Brain microvascular endothelial cell (primary cell): ENCODE measurements at places on chromosomes 6 and 20.

- DNase-seq, result no peak
Observed at GRCh38 chr6:111274593-111275217, 187.4 kb downstream of the SLC16A10 start.

DNA sequence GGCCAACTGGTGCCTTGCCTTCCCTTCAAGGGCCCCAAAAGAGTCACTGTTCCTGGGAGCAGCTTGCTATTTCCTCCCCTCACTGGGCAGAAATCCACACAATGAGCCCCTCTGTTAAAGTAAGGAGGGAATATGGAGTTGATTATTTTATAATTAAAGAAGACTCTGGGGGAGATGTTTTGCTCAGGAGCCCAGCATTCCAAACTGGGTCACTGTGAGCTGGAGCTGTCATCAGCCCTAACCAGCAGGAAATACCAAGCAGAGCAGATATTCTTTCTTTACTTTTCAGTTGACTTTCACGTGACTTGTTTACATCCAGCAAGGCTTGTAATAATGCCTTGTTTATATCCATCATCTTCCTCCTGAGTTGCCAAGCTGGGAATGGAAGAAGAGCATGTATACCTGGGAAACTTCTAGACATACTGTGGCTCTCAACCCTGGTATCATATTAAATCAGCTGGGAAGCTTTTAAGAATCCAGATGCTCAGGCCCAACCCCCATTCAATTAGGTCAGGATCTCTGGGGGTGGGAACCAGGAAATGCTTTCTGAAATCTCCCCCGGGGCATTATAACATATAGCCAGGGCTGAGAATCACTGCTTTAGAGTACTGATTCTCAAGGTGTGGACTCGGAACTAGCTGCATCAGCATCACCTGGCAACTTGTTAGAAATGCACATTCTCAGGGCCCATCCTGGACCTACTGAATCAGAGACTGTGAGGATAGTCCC, 175.6 kb upstream of the MYLIP start:
- DNase-seq, result peak; percentile 6

DNA sequence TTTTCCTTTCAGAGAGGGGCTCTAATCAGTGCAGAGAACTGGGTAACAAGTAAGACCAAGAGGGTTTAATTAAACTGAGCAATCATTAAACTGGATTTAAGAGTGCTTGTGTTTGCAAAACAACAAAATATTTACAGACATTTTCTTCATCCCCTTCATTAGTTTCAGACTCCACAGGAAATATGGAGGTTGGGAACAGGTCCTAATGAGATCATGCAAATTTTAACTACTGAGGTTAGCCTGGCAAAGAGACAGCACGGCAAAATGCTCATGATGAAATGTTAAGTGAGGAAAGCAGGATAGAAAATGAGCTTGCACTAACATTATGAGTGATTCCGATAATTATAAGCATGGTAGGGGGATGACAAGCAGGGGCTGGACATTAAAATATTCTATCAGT, 268.9 kb downstream of the PTPRT start:
- no peak for DNase-seq

DNA sequence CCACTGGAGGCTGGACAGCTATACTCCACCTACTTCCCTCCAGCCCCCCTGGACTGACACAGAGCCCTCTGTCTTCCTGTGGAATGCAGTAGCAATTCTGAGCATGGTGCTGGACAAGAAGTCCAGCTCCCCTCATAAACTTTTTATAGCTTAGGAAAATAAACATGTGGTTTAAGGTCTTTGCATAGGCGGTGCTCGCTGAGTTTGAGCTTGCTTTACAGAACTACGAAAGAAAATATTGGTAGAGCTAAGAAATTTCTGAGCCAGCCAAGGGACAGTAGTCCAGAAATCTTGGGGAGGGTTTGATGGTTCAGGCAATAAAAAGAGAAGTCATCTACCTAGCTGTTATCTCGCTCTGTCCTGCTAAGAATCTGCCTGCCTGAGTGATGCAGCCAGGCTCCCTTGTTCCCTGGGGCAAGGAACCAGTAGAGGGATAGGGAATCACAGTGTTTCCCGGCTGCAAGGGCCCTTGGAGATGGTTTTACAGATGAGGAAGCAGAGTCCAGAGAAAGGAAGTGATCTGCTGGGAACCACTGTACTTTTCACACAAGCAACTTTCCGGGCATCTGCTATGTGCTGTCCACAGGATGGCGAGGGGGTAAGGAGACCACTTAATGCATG, 343.4 kb downstream of the CDC5L start:
- peak; percentile 19 for DNase-seq

DNA sequence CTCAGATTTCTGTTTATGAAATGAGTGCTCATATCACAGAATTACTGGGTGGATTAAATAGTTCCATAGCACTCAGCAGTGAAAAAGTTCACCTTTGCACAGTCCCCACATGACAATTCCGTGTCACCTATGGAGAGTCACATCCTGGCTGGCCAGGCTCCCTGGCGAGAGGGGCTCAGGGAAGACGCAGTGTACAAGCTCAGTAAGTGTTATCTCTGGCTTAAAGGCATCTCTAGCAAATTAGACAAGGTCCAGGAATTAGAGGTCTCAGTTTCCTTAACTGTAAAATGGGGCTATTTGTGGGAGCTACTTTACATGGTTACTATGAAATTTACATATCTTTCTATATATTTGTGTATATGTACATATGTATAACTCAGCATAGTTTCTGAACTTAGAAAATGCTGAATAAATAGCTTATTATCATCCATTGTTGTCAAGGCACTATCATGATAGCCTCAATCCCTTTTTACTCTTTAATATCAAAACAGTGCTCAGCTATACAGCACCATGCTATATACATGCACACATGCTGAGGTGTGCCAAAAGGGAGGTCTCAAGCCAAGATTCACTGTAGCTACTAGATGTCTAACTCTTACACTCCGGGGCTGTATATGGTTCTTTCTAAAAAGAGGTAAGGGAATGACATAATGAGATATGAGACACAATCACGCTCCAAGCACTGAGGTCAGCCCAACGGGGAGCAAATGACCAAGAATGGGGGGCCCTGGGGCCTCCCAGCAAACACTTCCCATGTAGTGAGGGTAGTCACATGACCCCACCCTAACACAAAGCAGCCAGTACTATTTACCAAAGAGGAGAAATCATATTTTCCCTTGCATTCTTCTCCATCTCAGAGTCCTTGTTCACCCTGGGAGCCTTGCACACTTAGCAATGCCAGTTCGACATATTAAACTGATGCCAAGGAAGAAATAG, 59.4 kb downstream of the SLC22A23 start:
- no peak for DNase-seq

DNA sequence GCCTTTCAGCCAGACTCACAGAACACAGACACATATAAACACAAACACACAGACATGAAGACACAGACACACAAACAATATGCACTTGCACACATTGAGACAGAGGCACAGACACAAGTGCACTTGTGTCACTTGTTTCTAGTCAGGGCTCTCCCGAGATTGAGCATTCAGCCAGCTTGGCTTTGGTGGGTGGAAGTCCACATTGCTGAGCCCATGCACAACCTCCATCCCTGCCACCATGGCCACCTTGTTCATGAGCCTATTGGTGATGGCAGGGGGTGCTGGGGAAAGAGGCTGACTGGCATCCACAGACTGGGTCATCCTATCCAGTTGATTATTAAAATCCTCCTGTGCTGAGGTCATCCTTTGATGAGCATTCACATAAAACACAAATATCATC, 11.5 kb upstream of the CST7 start:
- no peak for DNase-seq

GRCh38 chr6:5379647-5380242, 118.4 kb downstream of the FARS2 start:
- peak; percentile 3 for DNase-seq

DNA sequence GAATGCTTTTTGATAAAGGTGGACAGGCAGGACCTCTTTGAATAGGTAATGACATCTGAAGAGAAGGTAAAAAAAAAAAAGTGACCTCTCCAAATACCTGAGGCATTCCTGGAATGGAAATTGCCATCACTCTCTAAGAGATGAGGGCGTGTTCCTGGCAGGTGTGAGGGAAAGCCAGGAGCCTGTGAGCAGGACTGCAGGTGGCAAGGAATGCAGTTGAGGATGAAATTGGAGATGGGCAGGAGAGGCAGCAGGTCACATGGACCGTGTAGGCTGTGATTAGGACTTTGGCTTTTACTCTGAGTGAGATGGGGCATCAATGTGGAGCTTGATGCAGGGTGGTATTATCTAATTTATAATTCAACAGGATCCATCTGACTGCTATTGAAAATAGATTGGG, 227.4 kb downstream of the LRFN2 start:
- no peak for DNase-seq

DNA sequence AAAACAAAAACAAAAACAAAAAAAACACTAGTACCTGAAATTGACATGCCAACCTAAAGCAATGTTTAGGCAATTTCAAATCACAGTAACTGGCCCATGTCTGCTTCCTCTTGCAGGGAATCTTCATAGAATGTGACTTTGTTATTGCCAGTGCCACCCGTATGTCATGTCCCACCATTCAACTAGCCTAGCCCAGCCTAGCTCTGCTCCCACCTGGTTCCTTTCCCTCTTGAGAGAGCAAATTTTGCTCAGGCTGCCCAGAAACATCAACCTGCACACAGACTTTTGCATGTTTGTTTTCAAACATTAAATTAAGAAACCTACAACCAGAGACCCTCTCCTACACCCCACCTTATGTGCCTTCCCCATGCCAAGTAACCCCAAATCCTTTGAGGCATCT, 124.8 kb upstream of the SLC2A12 start:
- DNase-seq, result no peak

DNA sequence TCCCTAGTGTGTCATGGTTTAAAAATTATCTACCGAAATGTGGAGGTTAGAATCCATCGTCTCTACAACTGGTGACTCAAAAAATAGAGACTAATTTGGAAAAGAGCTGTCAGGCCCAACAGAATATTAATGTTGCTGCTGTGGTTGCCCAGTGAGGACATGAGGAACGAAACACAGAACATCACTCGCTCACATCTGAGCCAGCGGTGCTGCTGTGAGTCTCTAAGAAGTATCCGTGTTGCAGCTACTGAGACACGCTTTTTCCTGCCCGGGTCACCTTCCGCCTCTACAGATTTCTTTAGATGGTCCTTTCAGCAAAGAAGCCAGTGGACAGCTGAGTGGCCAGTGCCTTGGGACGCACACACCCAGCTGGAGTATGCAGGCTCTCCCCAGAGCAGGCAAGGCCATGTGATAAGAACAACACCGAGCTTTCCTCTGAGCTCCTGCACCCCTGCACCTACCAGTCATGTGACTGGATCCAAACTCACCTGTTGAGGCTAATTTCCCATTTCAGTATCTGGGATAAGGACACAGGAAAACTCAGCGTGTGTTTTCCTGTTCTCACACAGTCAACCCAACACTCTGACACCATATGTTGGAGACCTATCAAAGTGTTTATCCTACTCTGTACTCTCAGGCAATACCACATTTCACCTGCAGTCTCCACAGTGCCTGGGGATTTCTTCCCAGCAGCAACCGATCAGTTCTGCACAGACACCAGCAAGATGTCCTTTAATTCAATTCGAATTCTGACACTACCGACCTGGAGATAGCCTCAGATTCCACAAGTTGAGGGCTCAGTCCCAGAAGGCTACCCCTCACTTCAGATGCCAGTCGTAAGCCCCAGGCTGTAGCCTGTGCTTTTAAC, 119.0 kb upstream of the RPS6KA2 start:
- DNase-seq, result no peak

DNA sequence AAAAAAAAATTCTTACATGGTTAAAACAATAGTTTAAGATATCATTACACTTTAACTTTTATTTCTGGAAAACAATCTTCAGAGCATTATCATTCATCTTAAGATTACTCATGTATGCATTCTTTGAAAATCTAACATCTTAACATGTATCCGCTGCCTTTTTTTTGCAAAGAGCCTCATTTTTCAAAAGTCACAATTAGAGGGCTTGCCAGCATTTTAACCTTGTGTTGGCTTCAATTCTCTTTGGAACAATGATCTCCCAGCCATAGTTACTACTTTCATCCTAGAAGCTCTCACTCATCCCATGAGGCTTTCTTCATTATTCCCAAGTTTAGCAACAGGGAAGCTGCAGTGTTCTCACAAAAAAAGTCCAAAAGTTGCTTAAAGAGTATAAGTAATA, 330.8 kb downstream of the BCKDHB start:
- peak; percentile 1 for DNase-seq

DNA sequence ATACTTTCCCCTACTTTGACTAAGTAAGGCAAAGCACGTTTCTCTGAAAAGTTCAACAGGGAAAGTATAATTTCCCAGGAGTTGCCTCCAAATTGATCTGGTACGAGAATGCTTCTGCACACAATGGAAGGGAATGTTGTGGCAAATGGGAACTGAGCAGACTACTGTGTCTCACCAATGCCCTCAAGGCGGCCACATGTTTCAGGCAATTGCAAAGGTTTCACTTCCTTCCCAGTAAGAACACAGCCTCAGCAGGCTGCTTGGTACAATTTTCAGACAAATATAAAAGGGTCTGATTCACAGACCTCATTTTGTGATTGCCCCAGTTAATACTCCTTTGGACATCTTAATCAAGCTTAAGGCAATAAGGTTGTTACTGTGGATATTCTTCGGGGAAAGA, 71.2 kb downstream of the KIAA0319 start:
- DNase-seq, result no peak

DNA sequence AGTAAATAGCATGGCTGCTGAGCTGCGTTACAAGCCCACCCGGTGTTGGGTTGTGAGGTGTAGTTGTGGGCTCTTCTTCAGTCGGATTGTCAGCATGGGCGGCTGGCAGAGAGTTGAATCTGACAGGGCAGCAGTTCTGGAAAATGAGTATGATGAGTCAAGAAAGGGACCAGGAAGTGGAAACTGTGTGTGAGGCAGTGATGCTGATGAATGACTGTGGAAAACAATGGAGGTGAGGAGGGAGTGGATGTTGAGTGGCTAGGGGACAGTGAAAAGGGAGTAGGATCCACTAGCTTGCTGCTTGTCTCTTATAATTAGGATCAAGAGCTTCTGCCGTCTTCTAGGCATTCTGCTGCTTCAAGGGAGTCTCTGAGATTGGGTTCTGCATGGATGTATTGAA, 154.3 kb downstream of the ESR1 start:
- no peak for DNase-seq

DNA sequence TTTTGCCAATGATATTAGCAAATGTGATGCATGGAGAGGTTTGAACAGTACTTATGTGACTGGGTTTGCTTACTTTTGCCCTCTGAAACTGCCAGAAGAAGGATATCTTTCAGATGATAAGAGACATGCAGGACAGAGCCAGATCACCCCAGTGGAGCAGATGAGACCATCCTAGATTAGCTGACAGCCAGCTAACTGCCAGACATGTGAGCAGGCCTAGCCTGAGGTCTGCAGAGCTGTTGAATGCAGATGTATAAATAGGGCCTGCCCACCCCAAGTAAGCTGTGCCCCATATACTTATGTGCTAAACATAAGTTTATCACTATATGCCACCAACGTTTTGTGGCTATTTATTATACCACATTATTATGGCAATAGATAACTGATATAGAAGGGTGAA, 5.9 kb downstream of the ZSCAN31 start:
- DNase-seq, result no peak

DNA sequence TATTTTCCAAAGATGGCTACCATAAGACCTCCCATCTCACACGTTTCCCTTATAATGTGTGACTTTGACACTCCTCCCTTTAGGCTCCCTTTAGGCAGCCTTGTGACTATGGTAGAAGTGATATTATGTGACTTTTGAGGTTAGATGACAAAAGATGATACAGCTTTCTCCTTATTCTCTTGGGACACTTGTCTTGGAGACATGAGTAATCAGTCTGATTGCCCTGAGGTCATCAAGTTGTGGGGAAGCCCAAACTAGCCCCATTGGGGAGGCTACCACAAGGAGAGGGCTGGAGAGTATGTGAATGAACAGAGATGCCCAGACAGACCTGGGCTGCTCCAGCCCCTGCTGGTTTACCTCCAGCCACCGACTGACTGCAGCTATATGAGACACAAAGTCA, 10.6 kb upstream of the DLK2 start:
- no peak for DNase-seq
